ENCODE measurements at places on chromosomes 7 and 10.

- no peak for DNase-seq
Observed at GRCh38 chr10:114100848-114101741, 57.4 kb downstream of the ADRB1 start.

DNA sequence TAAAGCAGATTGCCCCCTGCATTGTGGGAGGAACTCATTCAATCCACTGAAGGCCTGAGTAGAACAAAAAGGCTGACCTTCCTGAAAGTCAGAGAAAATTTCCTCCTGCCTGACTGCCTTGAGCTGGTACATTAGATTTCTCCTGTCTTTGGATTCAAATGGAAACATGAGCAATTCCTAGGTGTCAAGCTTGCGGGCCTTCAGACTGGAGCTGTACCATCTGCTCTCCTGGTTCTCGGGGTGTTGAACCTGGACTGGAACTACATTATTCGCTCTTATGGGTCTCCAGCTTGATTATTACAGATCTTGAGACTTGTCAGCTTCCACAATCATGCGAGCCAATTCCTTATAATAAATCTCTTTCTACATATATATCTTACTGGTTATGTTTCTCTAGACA, 173.6 kb upstream of the STEAP4 start:
- DNase-seq, result no peak

DNA sequence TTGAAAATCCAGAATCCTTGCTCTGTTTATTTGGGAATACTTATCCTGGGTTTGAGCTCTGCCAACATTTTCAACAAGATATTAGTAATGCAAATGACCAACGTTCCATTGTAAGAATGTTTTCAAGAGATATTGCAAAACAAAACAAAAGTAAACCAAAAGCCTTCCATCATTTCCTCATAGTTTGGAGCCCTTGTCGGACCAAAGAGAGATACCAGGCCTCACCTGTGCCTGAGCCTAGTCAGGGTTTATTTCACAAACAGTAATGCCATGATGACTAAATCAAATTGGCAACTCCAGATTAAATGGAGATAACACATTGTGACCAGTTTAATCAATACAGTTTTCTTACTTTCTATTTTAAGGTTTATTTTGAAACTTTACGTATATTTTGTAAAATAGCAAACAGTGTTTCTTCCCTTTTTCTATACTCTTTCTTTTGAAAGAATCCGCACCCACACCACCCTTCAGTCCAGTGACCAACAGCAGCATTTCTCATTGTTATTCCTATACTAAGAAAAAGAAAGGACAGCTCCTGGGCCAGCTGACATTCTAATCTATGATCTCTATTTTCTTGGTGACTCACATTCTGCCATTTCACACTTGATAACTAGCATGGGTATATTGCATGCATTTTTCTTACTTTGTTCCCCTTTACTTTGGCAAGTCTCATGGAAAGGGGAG, 168.5 kb upstream of the MEOX2 start:
- DNase-seq, result no peak

GRCh38 chr7:35518767-35519166, 176.2 kb downstream of the HERPUD2 start:
- DNase-seq, result no peak

DNA sequence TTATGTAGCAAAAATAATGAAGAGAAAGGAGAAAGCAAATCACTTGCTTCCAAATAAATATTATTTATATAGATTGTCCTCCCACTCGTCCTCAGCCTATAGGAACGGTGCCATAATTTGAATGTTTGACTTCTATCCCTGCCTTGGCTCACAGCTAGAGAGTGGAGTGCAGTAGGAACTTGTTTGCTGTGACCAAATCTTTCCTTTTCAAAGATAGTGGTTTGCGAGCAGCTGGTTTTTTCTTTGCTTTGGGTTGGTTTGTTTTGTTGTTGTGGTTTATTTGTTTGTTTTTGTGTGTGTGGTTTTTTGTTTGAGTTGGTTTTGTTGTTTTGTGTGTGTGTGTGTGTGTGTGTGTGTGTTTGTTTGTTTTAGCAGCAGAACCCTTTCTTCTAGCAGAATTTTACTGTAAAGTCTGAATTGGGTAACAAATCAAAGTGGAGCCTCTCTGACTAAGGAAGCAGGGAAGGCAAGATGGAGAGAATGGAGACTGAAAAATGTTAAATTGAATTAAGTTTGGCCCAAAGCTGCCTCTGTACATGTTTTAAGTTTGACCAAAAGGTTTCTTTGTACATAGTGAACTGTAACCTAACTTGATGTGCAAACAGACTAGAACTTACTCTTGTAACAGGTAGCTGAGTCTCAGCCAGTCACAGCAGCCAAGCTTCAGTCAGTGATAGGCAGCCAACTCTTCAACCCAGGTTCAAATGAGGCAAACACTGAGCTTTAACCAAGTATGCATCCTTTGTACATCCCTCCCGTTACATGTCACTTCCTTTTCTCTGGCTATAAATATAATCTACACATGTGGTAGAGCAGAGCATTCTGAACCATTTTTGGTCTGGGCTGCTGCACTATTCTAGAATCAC, 149.5 kb upstream of the LRGUK start:
- DNase-seq, result no peak

- no peak for DNase-seq
Observed at GRCh38 chr7:132508724-132509353, 67.4 kb downstream of the PLXNA4 start.

- DNase-seq, result no peak
Observed at GRCh38 chr10:51233337-51234100, 159.2 kb downstream of the PRKG1 start.

GRCh38 chr10:103463499-103463898, 4.8 kb upstream of the CALHM1 start:
- no peak for DNase-seq

GRCh38 chr10:119734396-119735332, 8.8 kb downstream of the INPP5F start:
- DNase-seq, result no peak

DNA sequence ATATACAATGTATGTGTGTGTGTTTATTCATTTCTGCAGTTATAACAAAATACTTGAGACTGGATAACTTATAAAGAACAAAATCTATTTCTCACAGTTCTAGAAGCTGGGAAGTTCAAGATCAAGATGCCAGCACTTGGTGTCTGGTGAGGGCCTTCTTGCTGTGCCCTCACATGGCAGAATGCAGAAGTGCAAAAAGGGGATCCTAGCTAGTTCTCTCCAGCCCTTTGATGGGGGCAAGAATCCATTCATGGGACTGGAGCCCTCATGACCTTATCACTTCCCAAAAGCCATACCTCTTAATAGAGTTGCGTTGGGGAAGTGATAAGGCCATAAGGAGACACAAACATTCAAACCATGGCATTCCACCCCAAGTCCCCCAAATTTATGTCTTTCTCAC, 8.4 kb downstream of the GRB10 start:
- DNase-seq, result no peak
